Endothelial cell (in vitro differentiated cells): ENCODE measurements at places on chromosomes 12 and 14.

DNA sequence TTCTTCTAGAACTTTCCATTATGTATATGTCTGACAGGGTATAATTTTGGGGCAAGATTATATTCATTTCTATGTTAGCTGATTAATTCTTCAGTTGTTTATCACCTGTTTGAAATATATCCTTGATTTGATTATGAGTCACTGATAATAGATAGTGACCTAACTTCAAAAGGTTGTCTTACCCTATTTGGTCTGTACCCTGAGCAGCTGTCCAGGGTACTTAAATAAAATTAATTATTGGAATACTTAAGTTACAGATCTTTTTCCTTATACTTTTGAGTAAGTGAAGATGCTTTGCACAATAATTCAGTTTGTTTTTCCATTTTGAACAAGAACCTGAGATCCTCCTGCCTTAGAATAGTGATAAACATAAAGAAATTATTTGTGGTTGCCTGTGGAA is 13.2 kb upstream of the NPAS3 start:
- no peaks in the 10 kb centered on the region for H3K4me1 ChIP-seq
- H3K4me3 ChIP-seq: no peak overlapping the region
- no peak overlapping the region for H3K27ac ChIP-seq
- H3K36me3 ChIP-seq: no peaks in the 10 kb centered on the region
- no peaks in the 10 kb centered on the region for H3K27me3 ChIP-seq
- DNase-seq: no peak

GRCh38 chr12:475286-475685 is 15.5 kb downstream of the B4GALNT3 start:
- H3K27ac ChIP-seq: no peak overlapping the region
- no peak overlapping the region for H3K4me3 ChIP-seq
- H3K27me3 ChIP-seq: peaks cover 3% of the 10 kb centered on the region
- DNase-seq: no peak
- peaks cover 17% of the 10 kb centered on the region for H3K4me1 ChIP-seq

- H3K27ac ChIP-seq: no peak overlapping the region
- H3K4me3 ChIP-seq: no peak overlapping the region
- H3K27me3 ChIP-seq: peaks cover 5% of the 10 kb centered on the region
- no peaks in the 10 kb centered on the region for H3K4me1 ChIP-seq
- no peak for DNase-seq
- H3K36me3 ChIP-seq: no peaks in the 10 kb centered on the region
Observed at GRCh38 chr12:113500782-113501311, 29.2 kb upstream of the LHX5 start.

GRCh38 chr12:88339254-88339949 is 197.3 kb downstream of the TMTC3 start:
- H3K36me3 ChIP-seq: no peaks in the 10 kb centered on the region
- no peak overlapping the region for H3K4me3 ChIP-seq
- DNase-seq: no peak

DNA sequence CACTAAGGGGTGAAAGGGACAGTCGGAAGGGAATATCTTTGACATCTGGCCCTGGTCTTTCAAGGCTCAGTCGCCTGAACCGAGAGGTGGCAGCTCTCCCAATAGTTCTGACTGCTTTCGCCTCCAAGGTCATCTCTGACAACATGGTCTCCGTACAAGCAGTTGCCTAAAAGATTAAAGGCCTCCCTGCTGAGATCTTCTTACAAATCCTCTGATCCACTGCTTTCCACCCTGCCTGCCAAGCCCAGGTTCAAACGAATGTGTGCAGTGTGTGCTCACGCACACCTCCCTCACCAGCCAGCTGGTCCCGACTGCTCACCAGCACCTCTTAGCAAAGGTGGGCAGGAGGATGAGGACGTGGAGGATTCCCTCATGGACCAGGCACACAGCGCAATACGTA is 10.4 kb downstream of the B4GALNT3 start:
- no peak overlapping the region for H3K27ac ChIP-seq
- no peak overlapping the region for H3K4me3 ChIP-seq
- peaks cover 3% of the 10 kb centered on the region for H3K27me3 ChIP-seq
- peaks cover 12% of the 10 kb centered on the region for H3K4me1 ChIP-seq
- H3K36me3 ChIP-seq: no peaks in the 10 kb centered on the region

DNA sequence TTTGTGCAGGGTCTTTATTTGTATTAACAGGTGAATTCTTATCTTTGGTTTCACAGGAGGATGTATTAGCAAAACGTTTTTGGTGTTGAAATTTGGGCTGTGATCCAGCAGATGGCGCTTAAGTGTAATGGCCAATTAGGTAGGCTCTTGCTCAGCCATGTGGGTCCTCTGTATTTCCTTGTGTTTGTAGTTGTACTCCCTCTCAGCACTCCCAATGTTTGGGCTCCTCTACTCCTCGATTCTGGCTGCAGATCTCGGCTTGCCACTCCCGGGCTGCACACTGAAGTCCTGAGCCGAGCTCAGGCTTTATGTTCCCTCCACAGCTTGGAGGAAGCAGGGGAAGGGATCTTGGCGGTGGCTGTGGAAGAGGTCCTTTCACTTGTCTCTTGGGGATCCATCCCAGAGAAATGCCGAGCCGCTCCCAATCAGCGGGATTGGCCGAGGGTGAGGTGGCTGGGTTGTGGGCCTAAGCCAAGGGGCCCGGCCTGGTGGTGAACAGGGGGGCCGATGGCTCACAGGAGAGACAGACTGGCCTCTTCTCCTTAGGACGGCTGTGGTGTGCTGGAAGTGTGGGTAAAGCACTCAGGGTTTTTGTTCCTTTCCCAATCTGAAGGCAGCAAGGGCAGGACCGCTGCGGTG is 133.7 kb downstream of the AEBP2 start:
- DNase-seq: peak; percentile 43
- H3K36me3 ChIP-seq: peaks cover 5% of the 10 kb centered on the region
- peaks cover 3% of the 10 kb centered on the region for H3K27me3 ChIP-seq
- H3K4me1 ChIP-seq: peaks cover 23% of the 10 kb centered on the region
- no peak overlapping the region for H3K4me3 ChIP-seq

- H3K4me3 ChIP-seq: no peak overlapping the region
- H3K36me3 ChIP-seq: peaks cover 16% of the 10 kb centered on the region
- H3K27ac ChIP-seq: no peak overlapping the region
- peaks cover 2% of the 10 kb centered on the region for H3K27me3 ChIP-seq
Observed at GRCh38 chr12:1059162-1059561, 68.1 kb downstream of the ERC1 start.

GRCh38 chr12:127496255-127496654 is 770.7 kb upstream of the TMEM132C start:
- H3K4me1 ChIP-seq: no peaks in the 10 kb centered on the region
- no peak overlapping the region for H3K4me3 ChIP-seq
- peaks cover 7% of the 10 kb centered on the region for H3K36me3 ChIP-seq

DNA sequence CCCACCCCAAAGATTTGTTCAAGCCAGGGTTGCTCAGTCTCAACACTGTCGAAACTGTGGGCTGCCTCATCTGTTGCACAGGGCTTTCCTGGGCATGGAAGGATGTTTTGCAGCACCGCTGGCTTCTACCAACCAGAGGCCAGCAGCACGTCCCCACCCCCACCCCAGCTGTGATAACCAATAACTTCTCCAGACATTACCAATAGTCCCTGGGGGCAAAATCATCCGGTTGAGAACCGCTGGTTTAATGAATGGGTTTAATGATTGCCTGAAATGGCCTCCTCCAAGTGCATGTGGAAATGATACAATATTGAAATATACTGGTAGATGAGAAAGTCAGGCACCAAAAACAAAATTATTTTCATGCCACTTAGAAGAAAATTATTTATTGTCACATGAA is 44.5 kb downstream of the RIMBP2 start:
- H3K4me3 ChIP-seq: no peak overlapping the region
- H3K27me3 ChIP-seq: peaks cover 12% of the 10 kb centered on the region
- H3K4me1 ChIP-seq: no peaks in the 10 kb centered on the region

DNA sequence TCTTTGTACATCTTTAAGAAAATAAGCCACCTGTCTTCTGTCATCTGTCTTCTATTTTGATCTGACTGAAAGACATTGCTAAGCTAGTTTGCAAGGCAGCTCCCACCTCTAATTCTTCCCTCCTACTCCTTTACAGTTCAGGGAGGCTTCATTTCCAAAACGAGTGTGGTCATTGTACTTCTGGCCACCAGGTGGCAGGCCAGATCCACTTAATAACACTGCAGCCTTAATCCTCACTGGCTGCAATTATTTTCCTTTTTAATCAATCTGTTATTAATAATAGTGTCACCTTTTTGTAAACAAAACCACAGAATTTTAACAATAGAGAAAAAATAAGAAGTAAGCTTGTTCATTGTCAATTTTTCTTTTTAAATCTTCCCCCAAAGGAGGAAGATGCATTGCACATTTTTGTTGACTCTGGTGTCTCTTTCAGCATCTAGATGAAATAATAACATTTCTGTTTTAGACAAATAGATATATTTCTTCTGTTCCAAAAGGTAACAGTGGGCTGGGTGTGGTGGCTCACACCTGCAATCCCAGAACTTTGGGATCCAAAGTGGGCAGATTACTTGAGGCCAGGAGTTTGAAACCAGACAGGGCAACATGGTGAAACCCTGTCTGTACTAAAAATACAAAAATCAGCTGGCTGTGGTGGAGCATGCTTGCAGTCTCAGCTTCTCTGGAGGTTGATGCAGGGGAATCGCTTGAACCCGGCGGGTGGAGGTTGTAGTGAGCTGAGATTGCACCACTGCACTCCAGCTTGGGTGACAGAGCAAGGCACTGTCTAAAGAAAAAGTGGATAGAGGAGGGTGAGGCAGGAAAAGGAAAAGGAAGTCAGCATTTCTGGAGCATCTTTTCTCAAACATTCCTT is 23.3 kb downstream of the GABARAPL1 start:
- no peak overlapping the region for H3K27ac ChIP-seq
- H3K4me1 ChIP-seq: peaks cover 12% of the 10 kb centered on the region
- no peaks in the 10 kb centered on the region for H3K27me3 ChIP-seq
- H3K4me3 ChIP-seq: peak overlapping the region; percentile 25
- peaks cover 35% of the 10 kb centered on the region for H3K36me3 ChIP-seq

DNA sequence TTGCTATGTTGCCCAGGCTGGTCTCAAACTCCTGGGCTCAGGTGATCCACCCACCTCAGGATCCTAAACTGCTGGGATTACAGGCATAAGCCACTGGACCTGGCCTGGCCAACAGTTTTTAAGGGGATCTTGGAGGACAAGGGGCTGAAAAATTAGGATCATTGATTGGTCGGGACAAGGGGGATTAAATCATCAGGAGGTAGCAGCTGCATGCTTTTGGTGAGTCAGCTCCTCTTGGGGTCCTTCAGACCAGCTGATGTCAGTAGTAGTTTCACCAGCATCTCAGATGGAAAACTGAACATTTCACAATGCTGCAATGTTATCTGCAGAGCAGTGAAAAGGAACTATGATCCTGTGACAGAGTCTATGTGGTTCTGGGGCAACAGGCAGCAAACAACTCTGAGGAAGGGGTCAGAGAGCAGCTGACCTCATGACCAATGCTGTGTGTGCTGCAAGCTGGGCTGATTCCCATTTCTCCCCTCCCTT is 6.3 kb downstream of the LRRC74A start:
- H3K4me3 ChIP-seq: no peak overlapping the region
- no peak for DNase-seq
- H3K27ac ChIP-seq: no peak overlapping the region
- peaks cover 13% of the 10 kb centered on the region for H3K4me1 ChIP-seq
- H3K36me3 ChIP-seq: no peaks in the 10 kb centered on the region

DNA sequence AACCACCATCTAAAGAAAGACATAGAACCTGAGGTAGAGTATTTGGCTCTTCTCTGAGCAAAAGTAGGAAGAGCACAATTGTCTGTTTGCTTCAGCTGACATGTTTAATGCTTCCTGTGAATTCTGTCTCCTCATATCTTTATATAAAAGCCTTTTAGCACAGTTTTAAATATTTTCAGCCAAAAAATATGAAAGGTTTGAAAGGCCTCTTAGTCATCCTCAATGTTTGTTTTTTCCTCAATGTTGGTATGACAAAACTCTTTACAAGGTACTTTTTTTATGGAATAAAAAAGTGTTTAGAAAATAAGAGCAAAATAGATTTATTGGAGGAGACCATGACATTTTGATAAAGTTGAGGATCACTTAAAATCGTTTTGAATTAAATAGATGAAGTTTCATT is 360.9 kb downstream of the NAV3 start:
- H3K27me3 ChIP-seq: peaks cover 2% of the 10 kb centered on the region
- H3K4me1 ChIP-seq: no peaks in the 10 kb centered on the region
- no peak for DNase-seq
- no peaks in the 10 kb centered on the region for H3K36me3 ChIP-seq

DNA sequence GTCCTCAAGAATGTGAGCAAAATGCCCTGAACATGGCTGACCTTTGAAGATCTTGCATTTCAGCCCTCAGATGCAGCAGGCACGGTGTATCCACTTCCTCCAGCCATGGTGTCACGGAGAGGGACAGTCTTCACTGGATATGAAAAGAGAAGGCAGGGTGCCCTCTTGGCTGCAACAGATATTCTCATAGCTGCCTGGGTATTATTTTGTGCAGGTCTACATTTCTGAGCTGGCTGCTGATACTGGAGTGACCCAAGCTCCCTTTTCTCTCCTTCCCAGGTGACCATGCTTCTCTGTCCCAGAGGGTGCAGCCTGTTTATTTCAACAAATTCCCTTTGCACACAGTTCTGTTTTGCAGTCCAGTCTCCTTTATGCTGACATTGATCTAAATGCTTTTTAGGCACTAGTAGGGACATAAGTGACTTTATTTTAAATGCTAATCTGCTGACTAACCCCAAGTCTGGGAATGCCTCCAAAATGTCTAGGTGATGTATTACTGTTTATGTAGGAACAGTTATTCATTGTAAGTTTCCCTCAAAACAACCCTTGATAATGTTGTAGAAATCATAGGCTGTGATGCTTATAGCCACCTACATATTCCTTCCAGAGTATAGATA is 17.4 kb upstream of the PYGL start:
- no peaks in the 10 kb centered on the region for H3K27me3 ChIP-seq
- H3K4me3 ChIP-seq: no peak overlapping the region
- H3K4me1 ChIP-seq: no peaks in the 10 kb centered on the region
- DNase-seq: no peak
- H3K27ac ChIP-seq: no peak overlapping the region

DNA sequence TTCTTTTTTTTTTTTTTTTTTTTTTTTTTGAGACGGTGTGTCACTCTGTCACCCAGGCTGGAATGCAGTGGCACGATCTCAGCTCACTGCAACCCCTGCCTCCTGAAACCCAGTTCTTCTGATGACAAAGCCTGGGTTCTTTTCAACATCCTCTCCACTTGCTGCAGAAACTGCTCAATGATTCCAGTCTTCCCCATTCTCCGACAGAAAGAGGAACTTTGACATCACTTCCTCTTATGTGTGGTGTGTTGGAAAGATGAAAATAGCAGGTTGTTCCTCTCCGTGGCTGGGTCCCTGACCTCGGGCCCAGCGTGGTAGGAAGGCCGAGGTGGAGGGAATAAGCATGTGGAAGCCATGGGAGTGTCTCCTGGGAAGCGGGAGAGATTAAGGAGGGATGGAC is 198.4 kb downstream of the PHETA1 start:
- H3K36me3 ChIP-seq: no peaks in the 10 kb centered on the region
- no peaks in the 10 kb centered on the region for H3K4me1 ChIP-seq
- peaks cover 5% of the 10 kb centered on the region for H3K27me3 ChIP-seq
- no peak overlapping the region for H3K27ac ChIP-seq
- DNase-seq: no peak

GRCh38 chr14:68631394-68632053 is 161.3 kb downstream of the ZFP36L1 start:
- no peak overlapping the region for H3K4me3 ChIP-seq
- peaks cover 3% of the 10 kb centered on the region for H3K27me3 ChIP-seq
- H3K36me3 ChIP-seq: no peaks in the 10 kb centered on the region
